ENCODE measurements at places on chromosomes 1 and 21. TPM values are rescaled to one million over a fixed set of nuclear protein-coding genes. Genes with fewer than 3 reads are reported as not detected.
A peak's percentile ranks its signal among the peaks of the same experiment; 100 is the strongest.

- H3K4me1 ChIP-seq, result no peaks in the 10 kb centered on the region
- H3K36me3 ChIP-seq, result peaks cover 43% of the 10 kb centered on the region
- H3K4me3 ChIP-seq, result no peak overlapping the region
Observed at GRCh38 chr1:183129921-183130690, 56.0 kb upstream of the LAMC2 start.

The DRAXIN gene
- not detected for total RNA-seq

GRCh38 chr1:21773585-21773984 lies 9.4 kb downstream of the USP48 start:
- no peak overlapping the region for H3K4me3 ChIP-seq
- no peaks in the 10 kb centered on the region for H3K27me3 ChIP-seq
- no peaks in the 10 kb centered on the region for H3K4me1 ChIP-seq
- H3K27ac ChIP-seq, result no peak overlapping the region
- no peak for DNase-seq

DNA sequence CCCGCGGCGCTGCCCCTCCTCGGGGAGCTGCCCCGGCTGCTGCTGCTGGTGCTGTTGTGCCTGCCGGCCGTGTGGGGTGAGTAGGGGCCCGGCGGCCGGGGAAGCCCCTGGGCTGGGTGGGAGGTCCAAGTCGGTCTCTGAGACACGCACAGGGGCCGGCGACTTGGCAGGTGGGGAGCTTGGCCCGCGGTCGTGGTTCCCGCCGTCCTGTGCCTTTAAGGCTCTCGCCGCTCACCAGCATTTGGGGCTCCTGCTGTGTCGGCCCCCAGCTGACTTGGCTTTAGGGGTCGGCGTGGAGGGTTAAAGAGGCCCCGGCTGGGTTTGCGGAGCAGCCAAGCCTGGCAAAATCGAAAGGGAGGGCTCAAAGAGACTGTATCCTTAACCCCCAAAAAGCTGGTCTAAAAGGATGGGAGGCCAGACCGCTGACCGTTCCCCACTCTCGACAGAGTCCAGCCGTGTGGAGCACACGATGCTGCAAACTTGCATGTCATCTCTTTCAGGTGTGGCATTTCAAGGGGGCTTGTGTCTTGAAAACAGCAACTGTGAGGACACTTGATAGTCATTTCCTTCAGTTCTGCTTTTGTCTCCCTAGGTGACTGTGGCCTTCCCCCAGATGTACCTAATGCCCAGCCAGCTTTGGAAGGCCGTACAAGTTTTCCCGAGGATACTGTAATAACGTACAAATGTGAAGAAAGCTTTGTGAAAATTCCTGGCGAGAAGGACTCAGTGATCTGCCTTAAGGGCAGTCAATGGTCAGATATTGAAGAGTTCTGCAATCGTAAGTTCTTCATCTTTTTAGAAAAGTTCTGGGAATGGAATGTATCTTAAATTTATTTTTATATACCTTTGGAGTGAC lies 540 bp downstream of the CD55 start:
- H3K27ac ChIP-seq, result peak overlapping the region; percentile 80
- H3K27me3 ChIP-seq, result no peaks in the 10 kb centered on the region
- DNase-seq, result no peak
- peaks cover 35% of the 10 kb centered on the region for H3K36me3 ChIP-seq

- DNase-seq, result no peak
- H3K27me3 ChIP-seq, result peaks cover 46% of the 10 kb centered on the region
- H3K36me3 ChIP-seq, result no peaks in the 10 kb centered on the region
Observed at GRCh38 chr1:236774926-236775325, 20.2 kb upstream of the MTR start.

GRCh38 chr1:16073490-16074119 lies at the start of gene FAM131C:
Gene FAM131C, minus strand, starts transcription at chr1:16073651. Its CDS starts 209 bp downstream, at chr1:16073442.
- no peak within 1 kb of the TSS for H3K27ac ChIP-seq
- peak; percentile 52 for DNase-seq
- no peaks in the 10 kb centered on the region for H3K36me3 ChIP-seq
- H3K4me3 ChIP-seq, result peak within 1 kb of the TSS; percentile 73

DNA sequence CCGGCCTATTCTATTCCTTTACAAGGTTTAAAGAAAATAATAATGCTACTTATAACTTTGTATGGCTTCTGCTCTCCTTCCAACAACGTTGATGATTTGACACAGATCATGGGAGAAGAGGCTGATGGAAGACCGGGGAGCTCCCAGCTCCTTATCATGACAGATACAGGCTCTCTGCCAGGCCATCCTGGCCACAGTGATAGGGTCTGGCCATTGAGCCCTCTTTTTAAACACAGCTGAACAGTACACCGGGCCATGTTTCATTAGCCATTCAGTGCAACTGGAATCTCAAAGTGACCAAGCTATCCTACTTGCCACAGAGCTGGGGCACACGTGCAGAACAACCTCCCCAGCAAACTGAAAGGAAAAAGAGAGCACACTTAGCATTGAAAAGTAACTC lies 34.9 kb downstream of the DNAJC11 start:
- H3K4me1 ChIP-seq, result no peaks in the 10 kb centered on the region
- DNase-seq, result no peak
- no peaks in the 10 kb centered on the region for H3K36me3 ChIP-seq
- no peak overlapping the region for H3K27ac ChIP-seq

The TSPAN1 gene
- 139 TPM for total RNA-seq

- H3K4me3 ChIP-seq, result peak overlapping the region; percentile 94
- no peaks in the 10 kb centered on the region for H3K36me3 ChIP-seq
- DNase-seq, result peak; percentile 70
- H3K27ac ChIP-seq, result peak overlapping the region; percentile 70
Observed at GRCh38 chr1:25232866-25233784, 823 bp upstream of the SYF2 start.

DNA sequence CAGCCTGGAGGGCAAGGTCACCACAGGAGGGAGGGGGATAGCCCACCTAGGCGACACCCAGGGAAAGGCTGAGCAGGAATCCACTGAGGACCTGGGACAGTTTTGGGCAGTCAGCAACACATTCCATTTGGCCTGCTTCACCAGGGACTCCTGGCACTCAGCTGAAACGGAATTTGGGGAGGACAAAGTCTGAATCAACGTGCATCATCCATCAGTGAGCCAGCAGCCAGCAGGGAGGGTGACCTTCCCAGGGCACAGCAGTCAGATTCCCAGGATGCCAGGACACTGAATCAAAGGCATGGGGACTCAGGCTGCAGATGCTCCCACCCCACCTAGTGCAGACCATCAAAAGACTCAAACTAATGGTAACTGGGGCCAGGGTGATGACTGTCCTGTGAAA lies 4.6 kb downstream of the SH3BP5L start:
- H3K27ac ChIP-seq, result no peak overlapping the region
- DNase-seq, result no peak
- H3K4me1 ChIP-seq, result peaks cover 5% of the 10 kb centered on the region
- H3K36me3 ChIP-seq, result no peaks in the 10 kb centered on the region
- no peak overlapping the region for H3K4me3 ChIP-seq

- no peaks in the 10 kb centered on the region for H3K36me3 ChIP-seq
- H3K27me3 ChIP-seq, result peaks cover 4% of the 10 kb centered on the region
- H3K4me3 ChIP-seq, result no peak overlapping the region
- no peaks in the 10 kb centered on the region for H3K4me1 ChIP-seq
Observed at GRCh38 chr1:229862017-229862774, 204.8 kb upstream of the GALNT2 start.

GRCh38 chr1:226223157-226223785 lies at the start of gene MIXL1:
Gene MIXL1, plus strand, starts transcription at chr1:226223664. Its CDS starts 18 bp downstream, at chr1:226223682.
- H3K36me3 ChIP-seq, result no peaks in the 10 kb centered on the region
- no peaks in the 10 kb centered on the region for H3K4me1 ChIP-seq
- H3K27me3 ChIP-seq, result no peaks in the 10 kb centered on the region
- no peak within 1 kb of the TSS for H3K27ac ChIP-seq

DNA sequence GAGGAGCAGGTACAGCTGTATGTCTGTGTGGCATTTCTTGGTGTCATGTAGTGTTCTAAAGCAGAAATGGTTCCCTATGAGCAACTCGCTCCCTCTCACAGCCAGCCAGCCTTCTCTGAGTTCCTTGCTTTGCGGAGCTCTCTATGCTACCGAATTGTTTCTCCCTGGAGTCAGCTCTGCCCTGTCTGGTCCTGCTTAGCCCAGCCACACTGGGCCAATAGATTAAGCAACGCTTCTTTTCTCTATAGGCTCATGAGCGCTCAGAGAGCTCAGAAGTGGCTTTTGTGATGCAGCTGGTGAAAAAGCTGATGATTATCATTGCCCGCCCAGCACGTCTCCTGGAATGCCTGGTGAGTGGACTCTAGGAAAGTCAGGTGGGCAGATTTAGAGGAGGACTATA lies 113.1 kb downstream of the PIK3R3 start:
- H3K36me3 ChIP-seq, result no peaks in the 10 kb centered on the region
- DNase-seq, result no peak
- H3K4me1 ChIP-seq, result no peaks in the 10 kb centered on the region
- no peaks in the 10 kb centered on the region for H3K27me3 ChIP-seq

The LHX8 gene
- total RNA-seq, result not detected

GRCh38 chr1:97038410-97038809 lies 316.8 kb downstream of the PTBP2 start:
- no peaks in the 10 kb centered on the region for H3K27me3 ChIP-seq
- DNase-seq, result no peak

DNA sequence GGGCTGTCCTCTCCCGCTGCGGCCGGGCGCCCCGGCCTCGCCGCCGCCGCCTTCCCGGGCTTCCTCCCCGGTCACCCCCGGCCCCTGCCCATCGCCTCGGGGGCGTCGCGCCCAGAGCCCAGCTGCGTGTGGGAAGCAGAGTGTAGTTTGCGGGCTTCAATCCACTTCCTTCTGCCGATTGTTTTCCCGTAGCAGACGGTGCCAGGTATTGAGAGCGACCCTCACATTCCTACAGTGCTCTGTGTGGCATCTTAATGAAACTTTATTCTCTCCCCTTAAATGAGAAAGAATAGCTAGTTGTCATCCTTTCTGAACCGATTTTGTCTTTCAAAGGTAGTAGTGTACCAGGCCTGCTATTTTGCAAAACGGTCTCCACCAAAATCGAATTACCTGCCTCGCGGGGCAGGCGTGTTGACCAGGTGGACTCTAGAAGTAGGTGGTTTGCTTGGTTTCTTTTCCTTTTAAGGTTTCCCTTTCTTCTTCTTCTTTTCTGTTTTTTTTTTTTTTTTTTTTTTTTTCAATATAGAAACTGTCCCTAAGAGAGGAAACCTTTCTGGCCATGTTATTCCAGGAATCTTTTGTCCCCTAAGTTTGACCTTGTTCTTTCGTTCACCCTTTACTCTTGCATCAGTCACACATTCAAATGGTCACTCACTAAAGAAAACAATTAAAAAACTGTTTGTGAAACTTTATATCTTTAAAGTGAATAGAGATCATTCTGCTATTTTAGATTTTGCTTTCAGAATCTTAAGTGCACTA lies 881 bp downstream of the USP25 start:
- peaks cover 16% of the 10 kb centered on the region for H3K4me1 ChIP-seq
- no peak for DNase-seq
- no peaks in the 10 kb centered on the region for H3K36me3 ChIP-seq
- H3K4me3 ChIP-seq, result peak overlapping the region; percentile 79
- H3K27ac ChIP-seq, result peak overlapping the region; percentile 68
- no peaks in the 10 kb centered on the region for H3K27me3 ChIP-seq

DNA sequence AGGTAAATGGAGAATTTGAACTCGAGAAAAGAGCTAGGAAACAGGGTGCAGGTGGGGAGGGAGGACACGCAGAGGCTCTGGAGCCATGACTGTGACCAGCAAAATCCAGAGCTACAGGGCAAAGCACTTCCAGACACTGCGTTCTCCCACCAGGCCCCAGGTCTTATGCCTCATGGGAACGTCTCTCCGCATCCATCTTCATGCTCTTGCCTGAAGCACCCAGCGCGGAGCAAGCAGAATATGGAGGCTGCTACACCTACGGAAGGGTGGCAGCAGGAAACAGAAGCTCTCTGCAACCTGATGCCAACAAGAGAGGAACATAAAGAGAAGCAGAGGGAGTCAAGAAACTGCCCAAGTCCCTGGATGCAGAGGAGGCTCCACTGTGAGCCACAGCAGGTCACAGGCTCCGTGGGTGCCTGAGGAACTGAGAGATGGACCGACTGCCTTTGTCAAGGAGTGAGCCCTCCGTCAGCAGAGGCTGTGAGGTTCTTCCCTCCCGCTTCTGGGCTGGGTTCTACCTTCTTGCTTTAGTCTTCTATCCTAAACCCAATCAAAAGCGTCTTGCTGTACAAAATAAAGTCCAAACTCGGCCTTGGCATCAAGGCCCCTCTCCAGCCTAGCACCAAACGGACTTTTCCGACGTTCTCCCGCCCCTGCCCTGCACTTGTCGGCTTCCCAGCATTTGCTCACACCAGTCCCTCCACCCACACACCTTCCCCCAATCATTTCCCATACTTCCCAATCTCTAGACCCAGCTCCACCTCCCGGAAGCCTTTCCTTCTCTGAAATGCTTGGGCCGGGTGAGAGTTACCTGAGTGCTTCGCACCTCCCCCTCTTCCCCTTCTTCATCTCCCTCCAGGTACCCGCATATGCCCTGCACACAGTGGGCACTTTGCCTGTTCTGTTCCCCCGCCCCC lies 930 bp downstream of the DHCR24 start:
- peak; percentile 79 for DNase-seq
- no peaks in the 10 kb centered on the region for H3K27me3 ChIP-seq
- H3K4me1 ChIP-seq, result peaks cover 71% of the 10 kb centered on the region

GRCh38 chr1:182426442-182427430 lies 23.2 kb upstream of the RGSL1 start:
- DNase-seq, result no peak
- no peaks in the 10 kb centered on the region for H3K4me1 ChIP-seq
- no peaks in the 10 kb centered on the region for H3K36me3 ChIP-seq
- no peaks in the 10 kb centered on the region for H3K27me3 ChIP-seq

GRCh38 chr1:224331824-224332223 lies 1.9 kb upstream of the NVL start:
- H3K4me1 ChIP-seq, result peaks cover 16% of the 10 kb centered on the region
- no peaks in the 10 kb centered on the region for H3K36me3 ChIP-seq
- H3K27ac ChIP-seq, result no peak overlapping the region
- H3K4me3 ChIP-seq, result no peak overlapping the region

- no peak overlapping the region for H3K27ac ChIP-seq
- H3K27me3 ChIP-seq, result no peaks in the 10 kb centered on the region
- no peak overlapping the region for H3K4me3 ChIP-seq
- H3K36me3 ChIP-seq, result peaks cover 34% of the 10 kb centered on the region
Observed at GRCh38 chr1:214633686-214634085, 30.7 kb downstream of the CENPF start.

All from PC-9 (cell line).